C1 segment of cervical spinal cord (tissue), 14 donors: ENCODE measurements at places on chromosomes 6 and 20.

DNA sequence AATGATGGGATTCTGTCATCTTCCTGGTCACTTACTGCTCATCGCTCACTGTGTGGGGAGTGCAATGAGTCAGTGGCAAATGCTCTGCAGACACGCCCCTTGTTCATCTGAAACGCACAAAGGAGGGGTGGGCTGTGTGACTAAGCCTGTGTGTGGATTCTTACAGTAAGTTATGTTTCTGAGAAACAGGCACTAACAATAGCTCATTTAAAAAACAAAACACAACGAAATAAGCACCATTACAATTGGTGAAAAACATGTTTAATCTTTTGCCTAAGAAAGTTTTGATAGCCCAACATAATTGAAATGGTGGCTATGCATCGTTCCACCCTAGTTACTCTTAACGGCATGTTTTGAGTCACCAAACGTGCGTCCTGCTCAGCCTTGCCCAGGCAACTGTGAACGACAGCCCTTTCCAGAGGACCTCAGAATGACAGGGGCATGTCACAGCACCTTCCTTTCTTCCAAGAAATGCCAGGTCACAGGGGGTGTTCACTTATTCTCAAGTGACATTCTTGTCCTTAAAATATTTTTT is 118.4 kb upstream of the SGK1 start:
- DNase-seq: peak; percentile 82

DNA sequence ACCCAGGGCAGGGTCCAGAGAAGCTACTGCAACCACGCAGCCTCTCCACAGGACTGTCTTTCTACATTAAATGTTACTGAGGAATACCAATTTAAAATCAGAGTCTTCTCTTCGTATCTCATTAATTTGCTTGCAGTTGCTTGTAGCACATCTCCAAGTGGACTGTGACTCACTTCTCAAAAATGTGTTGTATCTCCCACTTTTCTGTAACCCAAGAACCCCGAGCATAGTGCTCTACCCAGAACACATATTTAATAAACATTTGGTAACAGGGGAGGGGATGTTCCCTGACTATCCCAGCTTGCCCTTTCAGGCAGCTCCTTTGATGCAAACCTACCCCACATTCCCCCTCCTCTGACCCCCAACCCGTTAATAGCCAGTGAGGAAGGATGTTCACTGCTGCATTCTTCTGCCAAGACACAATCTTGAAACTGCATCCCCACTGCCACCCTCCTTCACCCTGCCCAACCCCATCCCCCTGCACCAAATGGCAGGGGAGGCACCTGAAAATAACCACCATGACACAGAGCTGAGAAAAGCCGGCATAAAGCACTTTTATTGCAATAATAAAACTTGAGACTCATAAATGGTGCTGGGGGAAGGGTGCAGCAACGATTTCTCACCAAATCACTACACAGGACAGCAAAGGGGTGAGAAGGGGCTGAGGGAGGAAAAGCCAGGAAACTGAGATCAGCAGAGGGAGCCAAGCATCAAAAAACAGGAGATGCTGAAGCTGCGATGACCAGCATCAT is 24.2 kb downstream of the FKBP1A start:
- DNase-seq: no peak

DNA sequence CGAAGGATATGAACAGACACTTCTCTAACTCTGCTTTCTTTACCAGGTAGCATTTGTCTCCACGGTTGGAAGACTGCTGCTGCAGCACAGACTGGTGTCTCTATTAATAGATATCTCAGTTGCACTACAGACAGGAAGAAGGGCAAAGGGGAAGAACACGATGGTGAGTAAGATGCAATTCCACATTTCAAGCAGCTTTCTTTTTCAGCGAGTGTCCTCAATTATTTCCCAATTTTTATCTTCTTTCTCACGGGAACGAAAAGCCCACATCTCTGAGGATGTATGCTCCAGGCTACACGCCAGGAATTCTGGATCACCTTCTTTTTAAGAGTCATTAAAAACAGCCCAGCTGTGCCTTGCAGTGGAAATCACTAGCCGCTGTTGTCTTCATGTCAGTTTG is 311.6 kb upstream of the ECI2 start:
- DNase-seq: no peak

DNA sequence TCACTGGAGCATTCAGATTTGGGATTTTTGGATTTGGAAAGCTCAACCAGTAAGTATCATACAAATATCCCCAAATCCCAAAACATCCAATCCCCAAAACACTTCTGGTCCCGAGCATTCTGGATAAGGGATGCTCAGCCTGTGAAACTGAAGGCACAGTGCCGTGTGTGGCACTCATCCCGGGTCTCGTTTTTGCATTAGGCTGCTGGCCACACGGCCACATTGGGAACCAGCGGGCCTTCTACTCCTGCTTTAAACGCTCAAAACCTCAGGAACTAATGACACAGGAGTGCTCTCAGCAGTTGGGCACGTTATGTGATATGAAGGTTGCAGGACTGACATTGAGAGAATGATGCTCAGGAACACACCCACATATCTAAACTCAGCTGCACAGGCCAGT is 35.6 kb downstream of the PSMG4 start:
- no peak for DNase-seq

- DNase-seq: no peak
Observed at GRCh38 chr6:25219917-25220278, 59.3 kb upstream of the CARMIL1 start.

DNA sequence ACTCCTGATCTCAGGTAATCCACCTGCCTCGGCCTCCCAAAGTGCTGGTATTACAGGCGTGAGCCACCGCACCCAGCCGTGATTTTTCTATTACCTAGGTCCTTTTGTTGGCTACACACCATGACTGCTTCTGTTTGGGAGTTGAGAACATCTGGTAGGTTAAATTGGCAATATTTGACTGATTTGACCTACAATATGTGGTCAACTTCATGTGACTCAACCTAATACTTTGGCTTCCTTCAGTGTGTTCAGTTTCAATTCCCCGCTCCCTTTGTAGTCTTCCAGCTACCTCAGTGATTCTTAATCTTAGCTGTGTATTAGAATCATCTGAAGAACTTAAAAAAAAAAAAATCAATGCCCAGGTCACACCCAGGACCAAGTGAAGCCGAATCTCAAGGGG is 47.4 kb downstream of the MYB start:
- DNase-seq: no peak

DNA sequence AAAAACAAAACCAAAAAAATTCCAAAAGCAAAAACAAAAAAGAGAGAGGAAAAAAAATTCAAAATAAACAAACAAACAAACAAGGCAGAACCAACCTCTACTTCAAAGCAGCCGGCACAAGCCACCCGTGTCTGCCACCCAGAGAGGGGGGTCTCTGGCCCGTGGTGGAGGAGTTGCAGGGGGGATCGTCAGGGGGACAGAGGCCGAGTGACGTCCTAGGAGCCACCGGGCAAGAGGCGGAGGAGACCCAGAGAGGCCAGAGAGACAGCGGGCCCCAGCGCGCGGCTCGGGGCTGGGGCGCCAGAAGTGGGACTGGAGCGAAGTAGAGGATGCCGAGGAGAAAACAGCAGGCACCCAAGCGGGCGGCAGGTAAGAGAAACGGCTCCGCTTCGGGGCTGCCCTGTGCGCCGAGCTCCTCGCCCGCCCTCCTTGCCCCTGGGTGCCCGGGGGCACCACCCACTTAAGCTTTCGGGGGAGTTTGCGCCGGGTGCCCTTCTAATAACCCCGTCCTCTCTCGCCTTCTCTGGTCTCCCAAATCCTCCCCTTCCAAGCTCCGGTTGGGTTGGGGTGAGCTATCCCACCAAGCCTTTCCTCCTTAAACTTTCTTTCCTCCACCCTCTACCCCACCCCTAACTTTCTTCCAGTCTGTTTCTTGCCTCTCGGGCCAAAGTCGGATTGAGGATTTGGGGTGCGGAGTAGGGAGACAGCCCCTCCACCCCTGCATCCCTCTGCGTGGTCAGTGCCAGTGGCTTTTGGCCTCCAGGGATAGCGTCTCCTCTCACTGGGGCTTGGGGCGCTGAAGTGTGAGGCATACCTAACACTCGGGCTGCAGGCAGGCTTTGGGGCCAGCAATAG is 1.0 kb downstream of the TSHZ2 start:
- DNase-seq: no peak

DNA sequence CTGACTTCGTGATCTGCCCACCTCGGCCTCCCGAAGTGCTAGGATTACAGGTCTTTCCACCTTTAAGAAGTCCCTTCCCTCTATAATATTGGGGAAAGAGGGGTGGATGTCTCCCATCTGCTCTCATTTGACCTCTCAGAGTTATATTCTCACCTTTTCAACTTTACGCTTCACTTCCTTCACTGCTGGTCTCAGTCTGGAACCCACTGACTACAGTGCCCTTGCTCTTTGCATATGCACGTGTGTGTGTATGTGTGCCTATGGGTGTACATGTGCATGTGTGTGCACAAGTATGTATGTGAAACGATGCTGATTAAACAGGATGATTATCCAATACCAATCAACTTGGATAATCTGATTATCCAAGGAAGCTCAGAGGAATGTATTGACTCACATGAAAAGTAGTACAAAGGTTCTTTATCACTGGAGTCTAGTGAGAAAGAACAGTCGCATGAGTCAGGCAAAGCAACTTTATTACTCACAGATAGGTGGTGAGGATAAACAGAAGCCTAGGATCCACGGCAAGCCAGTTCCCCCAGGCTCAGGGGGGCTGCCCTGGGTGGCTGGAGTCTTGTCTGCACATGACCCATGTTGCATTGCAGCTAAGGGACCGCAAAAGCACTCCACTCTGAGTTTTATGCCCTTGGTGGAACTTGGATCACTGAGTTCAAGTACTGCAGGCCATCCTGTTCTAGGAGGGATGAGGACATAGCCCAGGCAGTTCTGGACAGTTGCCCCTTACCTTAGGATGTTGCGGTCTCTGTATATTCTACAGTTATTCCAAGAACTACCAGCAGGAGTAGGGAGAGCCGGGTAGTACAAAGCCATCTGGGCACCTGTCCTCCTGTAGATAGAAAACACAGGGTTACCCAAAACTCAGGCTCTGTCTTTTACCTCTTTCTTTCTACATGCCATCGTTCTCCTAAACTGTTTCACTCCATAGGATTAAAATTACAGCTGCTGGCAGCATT is 50.9 kb downstream of the SNRNP48 start:
- no peak for DNase-seq

- DNase-seq: no peak
Observed at GRCh38 chr6:33259032-33259431, 12.6 kb downstream of the VPS52 start.

GRCh38 chr6:160859822-160860221 is 131.7 kb upstream of the MAP3K4 start:
- no peak for DNase-seq

DNA sequence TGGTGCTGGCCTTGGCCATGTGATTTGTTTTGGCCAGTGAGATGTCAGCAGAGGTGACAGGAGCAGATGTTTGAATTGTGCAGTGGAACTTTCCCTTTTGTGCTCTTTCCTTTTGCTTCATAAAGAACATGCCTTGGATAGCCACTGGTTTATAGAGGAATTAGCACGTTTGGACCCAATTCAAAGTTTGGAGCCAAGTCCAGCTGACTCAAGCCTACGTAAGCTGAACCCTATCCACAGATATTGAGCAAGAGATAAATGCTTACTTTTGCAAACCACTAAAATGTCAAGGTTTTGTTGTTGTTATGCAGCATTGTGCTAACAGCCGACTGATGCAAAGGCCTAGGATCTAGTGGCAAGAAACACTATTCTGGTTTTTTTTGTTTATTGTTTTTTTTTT is 230.9 kb upstream of the CITED2 start:
- no peak for DNase-seq

GRCh38 chr20:58238490-58238889 is 10.0 kb upstream of the ANKRD60 start:
- no peak for DNase-seq

DNA sequence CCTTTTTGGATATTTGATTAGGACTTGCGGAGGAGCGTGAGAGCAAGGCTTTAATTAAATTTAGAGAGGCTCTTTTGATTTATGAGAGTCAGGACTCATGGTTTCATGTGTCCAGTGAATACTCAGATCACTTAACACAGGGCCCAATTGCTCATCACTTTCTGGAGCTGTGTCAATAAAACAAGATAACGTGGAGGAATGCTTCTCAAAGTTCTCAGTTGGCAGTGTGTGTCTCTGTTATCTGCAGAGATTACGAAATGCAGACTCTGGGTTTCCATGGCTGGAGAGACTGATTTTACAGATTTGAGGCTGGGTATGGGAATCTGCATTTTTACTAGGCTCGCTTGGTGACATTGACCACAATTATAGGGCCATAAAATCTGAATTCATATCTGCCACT is 335.8 kb upstream of the FLRT3 start:
- DNase-seq: no peak

DNA sequence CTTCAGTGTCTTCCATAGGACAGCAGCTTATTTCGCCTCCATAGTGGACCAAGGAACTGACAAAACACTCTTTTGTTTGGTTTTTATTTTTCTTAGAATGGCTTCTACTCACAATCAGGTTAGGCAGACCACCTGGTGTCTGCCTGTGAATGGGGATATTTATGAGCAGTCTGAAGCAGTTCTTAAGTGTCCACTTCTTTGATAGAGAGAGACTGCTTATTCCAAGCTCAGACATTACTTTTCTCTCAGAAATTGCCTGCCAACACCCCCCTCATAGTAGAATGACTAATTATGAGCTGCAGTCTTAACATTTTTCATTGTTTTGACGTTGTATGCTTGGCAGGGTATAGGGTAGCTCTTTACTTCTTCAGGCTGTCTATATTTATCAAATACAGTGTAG is 174.7 kb downstream of the ZFAND3 start:
- DNase-seq: no peak

GRCh38 chr6:47075168-47075567 is 33.0 kb upstream of the ADGRF1 start:
- no peak for DNase-seq

- DNase-seq: no peak
Observed at GRCh38 chr6:19410481-19410880, 426.7 kb upstream of the ID4 start.

GRCh38 chr6:126385536-126385935 is 45.6 kb downstream of the CENPW start:
- no peak for DNase-seq

- no peak for DNase-seq
Observed at GRCh38 chr6:106177786-106178185, 91.7 kb downstream of the PRDM1 start.

DNA sequence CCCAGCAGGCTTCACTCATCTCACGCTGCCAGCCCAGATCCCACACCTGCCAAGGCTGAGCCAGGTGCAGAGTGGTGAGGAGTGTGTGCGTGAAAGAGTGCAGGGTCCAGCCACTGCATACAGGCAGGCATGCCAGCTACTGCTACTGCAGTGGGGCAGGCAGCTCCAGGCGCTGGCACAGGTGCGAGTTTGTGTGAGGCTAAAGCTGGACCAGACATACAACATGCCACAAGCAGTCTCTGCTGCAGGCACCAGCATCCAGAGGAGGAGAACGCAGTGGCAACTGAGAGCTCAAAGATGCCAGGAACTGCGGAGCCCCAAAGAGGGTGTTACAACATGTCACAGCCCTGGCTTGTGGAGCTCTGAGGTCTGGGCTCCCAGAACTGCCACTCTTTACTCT is 149.8 kb downstream of the EYS start:
- no peak for DNase-seq
